ENCODE measurements at places on chromosomes 6 and 20.

GRCh38 chr6:108359901-108360882, 65.3 kb downstream of the AFG1L start:
- DNase-seq = peak; percentile 10

- no peak for DNase-seq
These were observed 5.1 kb downstream of the SOX4 start for GRCh38 chr6:21598674-21599023.

DNA sequence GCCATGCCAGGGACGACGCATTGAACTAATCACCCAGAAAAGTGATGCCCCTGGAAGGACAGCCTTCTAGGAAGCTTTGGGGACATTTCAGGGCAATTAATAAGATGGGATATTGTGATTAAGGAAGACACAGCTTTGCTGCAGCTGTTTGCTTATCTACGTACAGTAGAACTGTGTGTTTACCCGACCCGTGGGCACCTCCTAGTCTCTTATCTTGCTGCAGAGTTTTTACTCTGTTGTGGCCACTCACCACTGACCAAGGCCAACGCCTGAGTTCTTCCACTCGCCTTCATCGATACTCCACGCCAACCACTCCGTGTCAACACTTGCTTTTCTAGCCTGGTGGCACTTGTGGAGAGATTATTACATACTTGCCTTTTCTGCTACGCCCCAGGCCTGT, 105.9 kb upstream of the MLN start:
- DNase-seq = no peak

- no peak for DNase-seq
These were observed 472.3 kb downstream of the MMUT start for GRCh38 chr6:48990739-48991138.

- DNase-seq = no peak
These were observed 167.7 kb upstream of the PDE10A start for GRCh38 chr6:165830761-165831160.

DNA sequence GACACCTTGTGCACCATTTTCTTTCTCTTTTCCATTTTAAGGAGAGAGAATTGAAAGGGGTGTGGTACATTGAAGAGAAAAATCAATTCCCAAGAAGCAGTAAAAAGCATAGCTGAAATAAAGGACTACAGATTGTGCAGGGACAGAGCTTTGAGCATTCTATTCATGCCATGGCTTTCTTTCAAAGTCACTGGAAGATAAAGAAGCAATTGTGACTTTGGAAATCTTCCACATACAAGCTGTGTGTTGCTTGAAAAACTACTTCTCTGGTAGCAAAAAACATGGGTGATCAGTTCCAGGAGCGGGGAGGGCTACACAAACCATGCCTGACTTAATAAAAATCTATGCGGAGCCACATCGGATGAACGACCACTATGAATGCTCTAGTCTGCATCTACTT, 230.2 kb upstream of the THEMIS start:
- DNase-seq = no peak

- no peak for DNase-seq
These were observed 113.8 kb downstream of the BTBD9 start for GRCh38 chr6:38525888-38526287.

GRCh38 chr6:153162646-153163045, 31.6 kb upstream of the RGS17 start:
- DNase-seq = no peak

DNA sequence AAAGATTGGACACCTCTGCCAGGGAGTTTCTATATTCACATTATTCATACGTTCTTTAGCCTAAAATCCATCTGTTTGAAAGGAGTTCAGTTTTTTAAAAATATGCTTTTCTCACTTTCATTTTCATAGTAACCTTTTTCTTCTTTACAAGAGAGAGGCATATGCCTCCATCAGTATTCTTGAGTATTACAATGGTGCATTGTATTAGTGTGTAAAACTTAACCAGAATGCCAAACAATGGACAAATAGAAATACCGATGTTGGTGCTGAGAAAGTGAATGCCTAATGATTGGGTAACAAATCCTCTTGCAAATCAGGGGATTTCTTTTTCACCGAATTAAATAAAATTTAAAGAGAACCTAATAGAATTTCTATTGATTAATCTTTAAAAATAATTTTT, 163.2 kb upstream of the LAMA2 start:
- no peak for DNase-seq

DNA sequence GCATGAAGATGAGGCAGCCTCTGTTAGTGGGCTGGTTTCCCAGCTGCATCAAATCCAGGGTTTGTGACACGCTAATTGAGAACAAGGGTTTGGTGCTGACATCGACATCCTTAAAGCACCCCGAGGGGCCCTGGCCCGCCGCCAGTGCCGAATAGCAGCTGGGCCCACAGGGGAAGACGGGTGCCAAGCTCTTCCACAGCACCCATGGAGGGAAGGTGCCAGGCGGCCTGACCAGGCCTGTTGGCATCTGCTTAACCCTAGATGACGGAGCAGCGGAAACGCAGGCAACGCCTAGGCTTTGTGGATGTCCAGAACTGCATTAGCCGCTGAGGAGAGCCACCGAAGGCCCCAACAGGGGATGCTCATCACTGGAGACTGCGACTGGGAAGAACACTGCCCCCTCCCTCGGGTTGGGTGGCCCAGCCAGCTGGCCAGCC, 16.0 kb downstream of the UQCC2 start:
- DNase-seq = peak; percentile 35

DNA sequence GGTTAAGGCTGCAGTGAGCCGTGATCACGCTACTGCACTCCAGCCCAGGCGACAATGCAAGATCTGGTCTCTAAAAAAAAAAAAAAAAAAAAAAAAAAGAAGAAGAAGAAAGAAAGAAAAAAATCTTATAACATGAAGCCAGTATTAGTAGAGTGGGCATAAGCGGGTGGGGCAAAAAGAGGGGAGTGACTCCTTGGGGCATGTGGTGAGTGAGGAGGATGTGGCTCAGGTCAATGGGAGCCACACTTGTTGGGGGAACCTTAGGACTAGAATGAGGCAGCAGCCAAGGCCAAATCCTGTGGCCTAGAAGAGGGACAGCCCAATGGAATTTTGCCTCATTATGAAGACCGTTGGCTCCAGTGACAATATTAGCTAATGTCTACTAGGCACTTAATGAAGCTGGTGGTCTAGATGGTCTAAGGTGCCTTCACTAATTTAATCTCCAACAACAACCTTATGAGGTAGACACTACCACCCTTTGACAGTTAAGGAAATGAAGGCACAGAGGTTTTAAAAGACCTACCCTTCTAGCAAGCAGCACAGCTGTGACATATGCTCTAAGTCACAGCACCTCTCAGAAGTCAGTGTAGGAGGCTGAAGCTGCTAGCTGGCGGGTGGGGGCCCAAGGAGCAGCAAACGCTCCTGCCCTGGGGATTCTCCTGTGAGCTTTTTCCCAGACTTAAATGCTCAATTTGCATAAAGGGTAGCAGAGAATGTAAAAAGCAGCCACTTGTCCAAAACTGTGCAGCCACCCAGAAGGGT, 23.6 kb upstream of the ARMC12 start:
- DNase-seq = peak; percentile 35

- no peak for DNase-seq
These were observed 68.6 kb downstream of the JPH2 start for GRCh38 chr20:44118185-44119033.

DNA sequence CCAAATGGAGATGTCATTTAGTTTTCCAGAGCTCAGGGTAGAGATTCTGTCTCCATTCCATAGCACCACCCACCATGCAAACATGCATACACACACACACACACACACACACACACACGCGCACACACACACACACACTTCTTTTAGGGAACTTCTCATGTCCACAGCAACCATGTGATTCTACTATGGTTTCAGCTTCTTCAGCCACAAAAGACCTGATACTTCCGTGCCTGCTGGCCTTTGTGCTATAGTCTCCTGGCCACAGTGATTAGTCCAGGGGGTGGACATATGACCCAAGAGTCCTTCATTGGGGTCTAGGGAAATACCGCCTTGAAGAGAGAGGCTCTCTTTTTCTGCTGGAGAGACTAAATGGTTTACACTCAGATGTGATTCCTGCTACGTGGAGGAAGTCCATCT, 53.5 kb downstream of the CARMIL1 start:
- DNase-seq = no peak

DNA sequence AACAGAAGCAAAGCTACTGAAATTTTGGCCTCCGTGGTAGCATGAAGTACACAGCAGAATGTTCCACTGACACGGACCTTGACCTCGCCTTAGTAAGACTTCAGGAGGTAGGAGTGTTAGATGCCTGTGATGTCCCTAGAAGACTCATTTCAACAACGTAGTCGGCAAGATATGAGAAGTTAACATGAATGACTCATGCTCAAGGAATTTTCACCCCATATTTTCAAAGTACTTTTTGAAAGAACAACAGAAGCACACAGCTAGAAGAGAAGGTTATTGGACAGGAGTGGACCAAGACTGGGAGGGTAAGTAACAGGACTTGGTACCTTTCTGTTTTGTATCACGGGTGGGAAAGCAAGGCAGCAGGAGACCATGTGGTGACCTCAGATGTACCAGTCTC, 78.0 kb downstream of the DZANK1 start:
- DNase-seq = no peak

- no peak for DNase-seq
These were observed 14.8 kb downstream of the IGF2R start for GRCh38 chr6:159983641-159984080.

DNA sequence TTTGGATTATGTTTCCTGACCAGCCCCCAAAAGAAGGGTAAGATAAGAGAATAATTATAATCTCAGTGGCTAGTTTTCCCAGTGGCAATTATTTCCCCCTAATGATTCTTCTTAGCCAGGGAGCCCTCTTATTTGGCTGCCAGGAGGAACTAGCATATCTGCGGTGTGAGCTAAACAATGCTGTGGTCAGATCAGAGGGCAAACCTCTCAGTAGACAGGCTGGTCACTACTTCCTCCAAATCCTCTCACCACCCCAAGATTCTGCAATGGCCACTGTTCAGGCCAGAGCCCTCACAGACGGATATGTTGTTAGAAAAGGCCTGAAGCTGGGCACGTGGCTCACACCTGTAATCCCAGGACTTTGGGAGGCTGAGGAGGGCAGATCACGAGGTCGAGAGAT, 273.4 kb upstream of the SASH1 start:
- no peak for DNase-seq

DNA sequence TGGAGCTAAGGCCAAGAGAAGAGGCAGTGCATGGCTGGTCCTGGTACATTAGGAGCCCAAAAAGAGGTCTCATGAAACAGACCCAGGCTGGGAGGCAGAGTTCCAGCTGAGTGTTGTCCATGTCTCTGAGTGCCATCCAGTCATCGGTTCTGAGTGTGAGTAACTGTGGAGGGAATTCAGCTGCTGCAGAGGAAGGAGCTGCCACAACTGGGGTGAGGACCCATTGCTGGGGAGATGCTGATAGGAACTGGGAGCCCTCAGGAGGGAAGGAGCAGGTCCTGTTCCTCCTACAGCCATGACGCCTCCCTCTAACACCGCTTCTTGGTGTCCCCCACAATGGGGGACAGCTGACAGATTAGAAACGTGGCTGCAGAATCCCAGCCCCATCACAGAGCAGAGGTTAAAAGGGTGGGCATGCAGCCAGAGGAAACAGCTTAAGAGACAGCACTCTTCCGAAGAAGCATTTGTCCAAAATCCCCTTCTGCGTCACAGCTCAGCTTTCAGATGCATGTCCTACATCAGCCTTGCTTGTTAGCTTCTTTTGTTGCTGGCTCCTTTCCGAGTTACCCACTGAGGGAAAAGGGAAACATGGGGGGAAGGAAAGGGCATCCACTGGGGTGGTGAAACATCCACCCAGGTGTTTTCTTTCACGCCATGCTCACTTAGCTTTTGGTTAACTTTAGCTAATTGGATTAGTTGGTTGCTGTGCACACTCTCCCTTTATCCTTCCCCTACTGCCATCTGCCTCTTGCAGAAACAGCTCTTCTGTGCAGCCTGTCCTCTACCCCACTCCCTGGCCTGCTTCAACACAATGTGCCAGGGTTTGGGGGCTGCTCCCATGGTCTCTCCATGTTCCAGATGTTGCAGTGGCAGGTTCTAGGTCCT, 239.2 kb downstream of the SYNDIG1 start:
- DNase-seq = no peak

DNA sequence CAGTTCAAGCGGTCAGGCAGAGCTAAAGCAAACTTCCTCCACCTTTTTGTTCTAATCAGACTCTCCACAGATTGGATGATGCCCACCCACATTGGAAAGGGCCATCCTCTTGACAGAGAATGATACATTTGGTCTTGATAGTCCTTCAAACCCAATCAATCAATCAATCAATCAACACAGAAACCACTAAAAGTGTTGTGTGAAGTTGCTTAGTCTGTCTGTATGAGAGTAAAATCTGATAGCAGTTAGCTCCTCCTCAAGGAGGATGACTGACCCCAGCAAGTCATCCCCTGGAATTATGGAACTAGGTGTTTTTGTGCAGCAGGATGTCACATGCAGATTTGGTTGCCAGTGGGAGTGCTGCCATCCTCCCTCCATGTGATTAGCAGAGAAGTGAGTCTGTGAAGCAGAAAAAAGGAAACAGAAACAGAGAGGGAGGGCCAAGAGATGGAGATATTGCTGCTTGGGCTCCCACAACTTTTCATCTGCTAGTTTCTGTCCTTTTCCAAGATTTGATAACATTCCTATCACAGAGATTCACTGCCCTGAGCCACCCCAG, 32.0 kb upstream of the SSTR4 start:
- no peak for DNase-seq

DNA sequence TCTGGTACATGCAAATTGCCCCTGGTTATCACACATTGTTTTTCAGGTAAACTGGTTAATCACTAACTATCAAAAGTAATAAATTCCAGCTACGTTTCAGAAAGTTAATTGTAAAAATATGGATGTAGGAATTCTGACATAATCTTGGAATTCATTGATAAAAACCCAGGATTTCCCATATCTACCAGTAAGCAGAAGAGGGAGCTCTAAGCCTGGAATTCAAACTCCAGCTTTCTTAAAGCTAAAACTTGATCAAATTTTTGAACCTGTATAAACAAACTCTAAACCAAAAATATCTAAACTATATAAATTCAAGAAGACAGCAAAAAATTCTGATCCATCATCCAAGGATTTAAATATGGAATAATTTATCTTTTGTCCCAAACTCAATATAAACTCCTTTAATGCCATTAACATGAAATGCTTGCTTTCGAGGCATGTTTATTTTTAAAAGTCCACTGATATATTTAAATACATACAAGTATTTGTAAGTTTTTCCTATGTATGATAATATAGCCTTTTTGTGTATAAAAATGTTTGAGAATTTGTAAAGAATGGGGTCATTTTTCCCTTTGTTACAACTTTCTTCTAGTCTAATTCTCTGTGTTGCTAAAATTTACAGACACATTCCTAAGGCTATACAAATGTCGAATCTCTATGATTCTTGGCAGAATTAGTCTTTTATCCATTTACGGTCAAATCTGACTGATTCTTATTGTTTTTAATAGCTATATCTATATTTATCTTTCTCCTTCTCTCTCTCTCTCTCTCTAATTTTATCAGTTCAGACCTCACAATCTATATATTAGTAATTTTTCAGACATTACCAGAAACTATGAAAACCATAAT, 91.4 kb upstream of the RNF217 start:
- no peak for DNase-seq

DNA sequence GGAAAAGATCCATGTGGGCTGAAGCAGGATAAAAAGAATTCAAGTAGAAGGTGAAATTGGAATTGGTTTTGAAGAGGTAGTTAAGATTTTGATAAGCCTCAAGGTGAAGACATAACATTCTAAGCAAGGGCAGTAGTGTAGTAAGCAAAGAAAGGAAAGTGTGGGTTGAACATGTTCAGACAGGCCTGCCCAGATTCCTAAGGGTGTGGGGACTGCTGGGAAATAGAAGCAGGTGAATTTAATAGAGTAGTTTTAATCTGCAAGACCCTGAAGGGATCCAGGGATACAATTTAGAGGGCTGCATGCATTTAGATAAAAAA, 19.1 kb downstream of the TAB2 start:
- DNase-seq = no peak
